RWPE1 (cell line): ENCODE measurements at places on chromosomes 2 and 18.

DNA sequence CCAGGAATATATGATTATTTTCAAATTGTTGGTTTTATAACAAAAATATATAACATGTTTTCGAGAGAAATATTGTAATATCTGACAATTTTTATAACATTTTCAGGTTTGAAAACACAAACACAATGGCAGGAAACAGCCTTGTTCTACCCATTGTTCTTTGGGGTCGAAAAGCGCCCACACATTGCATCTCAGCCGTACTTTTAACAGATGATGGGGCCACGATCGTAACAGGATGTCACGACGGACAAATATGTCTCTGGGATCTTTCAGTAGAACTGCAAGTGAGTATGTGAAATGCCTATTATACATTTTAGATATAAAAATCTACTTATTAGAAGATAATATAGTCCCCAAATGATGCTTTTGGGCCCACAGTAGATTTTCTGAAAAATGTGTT lies 21.2 kb downstream of the WDR7 start:
- no peak for DNase-seq

- DNase-seq: no peak
Observed at GRCh38 chr2:3669656-3670055, 11.7 kb downstream of the ALLC start.

GRCh38 chr18:34729740-34730355 lies 19.8 kb downstream of the DTNA start:
- DNase-seq: no peak

DNA sequence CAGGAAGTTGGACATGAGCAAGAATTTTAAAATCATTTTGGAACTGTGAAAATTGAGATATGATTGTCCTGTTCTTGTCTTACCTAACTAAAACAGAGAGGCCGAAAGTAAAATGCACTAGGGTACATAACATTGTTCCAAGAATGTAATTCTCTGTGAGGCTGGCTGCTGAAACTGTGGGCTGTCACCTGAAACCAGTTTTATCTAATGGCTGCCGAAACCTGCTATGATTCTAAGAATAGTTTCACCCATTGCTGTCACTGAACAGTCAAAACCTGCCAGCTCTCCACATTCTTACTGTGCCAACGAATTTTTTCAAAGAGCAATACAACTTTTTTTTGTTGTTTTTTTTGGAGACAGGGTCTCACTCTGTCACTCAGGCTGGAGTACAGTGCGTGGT lies 119.3 kb upstream of the ZSWIM2 start:
- no peak for DNase-seq

GRCh38 chr2:85933753-85934594 lies 45.2 kb upstream of the ST3GAL5 start:
- no peak for DNase-seq

- no peak for DNase-seq
Observed at GRCh38 chr18:58896734-58897508, 32.2 kb downstream of the ZNF532 start.

DNA sequence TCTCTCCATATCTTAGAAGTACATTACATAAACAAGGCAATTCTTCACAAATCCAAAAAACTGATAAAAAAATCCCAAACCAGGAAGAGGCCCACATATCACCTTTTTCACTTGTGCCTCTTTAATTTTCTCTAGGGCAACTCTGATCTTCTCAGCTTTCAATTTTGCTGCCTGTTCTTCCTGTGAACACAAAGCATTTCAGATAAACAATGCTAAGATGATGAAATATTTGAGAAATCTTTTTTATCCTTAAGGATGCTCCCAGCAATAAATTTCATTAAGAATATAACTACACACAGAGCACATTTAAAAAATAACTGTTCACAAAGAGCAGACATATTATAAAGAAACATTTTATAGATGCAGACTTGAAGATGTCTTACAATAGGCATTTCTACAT lies 73.4 kb downstream of the RAPH1 start:
- no peak for DNase-seq

- DNase-seq: no peak
Observed at GRCh38 chr18:57027190-57027708, 119.6 kb upstream of the BOD1L2 start.

DNA sequence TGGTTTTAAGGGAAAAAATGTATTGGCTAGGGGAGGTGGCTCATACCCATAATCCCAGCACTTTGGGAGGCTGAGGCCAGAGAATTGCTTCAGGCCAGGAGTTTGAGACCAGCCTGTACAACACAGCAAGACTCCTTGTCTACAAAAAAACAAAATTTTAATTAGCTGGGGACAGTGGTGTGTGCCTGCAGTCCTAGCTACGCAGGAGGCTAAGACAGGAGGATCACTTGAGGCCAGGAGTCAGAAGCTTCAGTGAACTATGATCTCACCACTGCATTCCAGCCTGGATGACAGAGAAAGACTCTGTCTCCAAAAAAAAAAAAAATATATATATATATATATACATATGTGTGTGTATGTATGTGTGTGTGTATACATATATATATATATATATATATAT lies 18.5 kb downstream of the CCDC88A start:
- no peak for DNase-seq

DNA sequence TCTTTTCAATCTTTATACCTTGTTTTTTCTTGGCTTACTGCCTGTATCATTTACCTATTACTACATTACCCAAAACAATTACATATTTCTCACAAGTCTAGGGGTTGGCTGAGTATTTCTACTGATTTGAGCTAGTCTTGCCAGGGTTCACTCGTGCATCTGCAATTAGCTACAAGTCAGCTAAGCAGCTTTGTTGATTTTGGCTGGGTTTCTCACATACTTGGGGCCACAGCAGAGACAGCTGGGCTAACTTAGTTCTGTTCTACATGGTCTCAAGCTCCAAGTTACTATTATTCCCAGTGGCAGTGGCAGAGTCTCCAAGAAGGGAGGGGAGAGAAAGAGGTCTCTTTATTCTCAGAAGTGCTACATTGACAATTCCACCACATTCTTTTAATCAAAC lies 54.7 kb upstream of the SP5 start:
- no peak for DNase-seq

GRCh38 chr18:63681449-63682340 lies 20.0 kb upstream of the SERPINB3 start:
- no peak for DNase-seq

- DNase-seq: no peak
Observed at GRCh38 chr2:143719406-143719805, 590.2 kb downstream of the ARHGAP15 start.
